ENCODE measurements at places on chromosomes 1 and 21.

GRCh38 chr1:199545780-199546179 lies 481.7 kb upstream of the NR5A2 start:
- no peak for DNase-seq

GRCh38 chr1:211910113-211910884 lies 79.7 kb upstream of the LPGAT1 start:
- no peak for DNase-seq

DNA sequence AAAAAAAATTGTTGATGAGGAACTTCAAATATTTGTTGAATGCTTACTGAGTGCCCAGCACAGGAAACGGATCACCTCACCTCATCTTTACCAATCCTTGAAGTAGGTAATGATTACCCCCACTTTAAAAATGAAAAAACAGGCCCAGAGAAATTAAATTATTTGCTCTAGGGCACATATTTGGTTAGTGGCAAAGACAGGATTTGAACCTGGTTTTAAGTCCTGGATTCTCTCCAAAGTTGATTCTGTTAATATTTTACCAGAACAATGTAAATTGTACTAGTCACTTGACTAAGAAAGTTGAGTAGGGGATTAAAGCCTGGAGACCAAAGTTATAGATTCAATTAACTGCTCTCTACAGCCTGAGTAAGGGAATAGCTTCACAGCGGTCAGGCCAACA lies 97.9 kb downstream of the GIPC2 start:
- no peak for DNase-seq

- no peak for DNase-seq
Measured at GRCh38 chr1:41397753-41398330, 36.6 kb downstream of the FOXO6 start.

- no peak for DNase-seq
Measured at GRCh38 chr1:219329578-219329977, 155.9 kb downstream of the LYPLAL1 start.

- DNase-seq, result no peak
Measured at GRCh38 chr1:18705811-18706210, 75.2 kb downstream of the PAX7 start.

Data from activated naive CD4-positive, alpha-beta T cell (primary cell).